ENCODE measurements at places on chromosomes 6 and 20.

GRCh38 chr6:88499436-88499835 lies 333.3 kb upstream of the CNR1 start:
- no peak for DNase-seq

DNA sequence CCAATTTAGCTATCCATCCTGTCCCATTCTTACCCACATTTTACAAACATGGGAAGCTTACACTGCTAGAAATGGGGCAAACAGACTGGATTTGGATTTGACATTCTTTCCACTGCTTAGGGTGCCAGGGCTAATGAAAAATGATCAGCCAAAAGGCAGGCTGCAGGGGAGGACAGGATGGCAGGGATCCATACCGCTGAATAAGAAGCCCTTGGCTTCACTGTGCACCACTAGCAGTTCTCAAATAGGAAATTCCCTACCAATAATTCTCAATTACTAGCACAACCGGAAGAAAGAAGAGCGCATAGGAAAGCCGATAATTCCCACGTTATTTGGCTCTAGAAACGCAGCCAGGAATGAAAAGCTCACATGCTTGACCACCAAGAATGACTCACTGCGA lies 73.1 kb downstream of the NDUFAF5 start:
- DNase-seq: no peak

DNA sequence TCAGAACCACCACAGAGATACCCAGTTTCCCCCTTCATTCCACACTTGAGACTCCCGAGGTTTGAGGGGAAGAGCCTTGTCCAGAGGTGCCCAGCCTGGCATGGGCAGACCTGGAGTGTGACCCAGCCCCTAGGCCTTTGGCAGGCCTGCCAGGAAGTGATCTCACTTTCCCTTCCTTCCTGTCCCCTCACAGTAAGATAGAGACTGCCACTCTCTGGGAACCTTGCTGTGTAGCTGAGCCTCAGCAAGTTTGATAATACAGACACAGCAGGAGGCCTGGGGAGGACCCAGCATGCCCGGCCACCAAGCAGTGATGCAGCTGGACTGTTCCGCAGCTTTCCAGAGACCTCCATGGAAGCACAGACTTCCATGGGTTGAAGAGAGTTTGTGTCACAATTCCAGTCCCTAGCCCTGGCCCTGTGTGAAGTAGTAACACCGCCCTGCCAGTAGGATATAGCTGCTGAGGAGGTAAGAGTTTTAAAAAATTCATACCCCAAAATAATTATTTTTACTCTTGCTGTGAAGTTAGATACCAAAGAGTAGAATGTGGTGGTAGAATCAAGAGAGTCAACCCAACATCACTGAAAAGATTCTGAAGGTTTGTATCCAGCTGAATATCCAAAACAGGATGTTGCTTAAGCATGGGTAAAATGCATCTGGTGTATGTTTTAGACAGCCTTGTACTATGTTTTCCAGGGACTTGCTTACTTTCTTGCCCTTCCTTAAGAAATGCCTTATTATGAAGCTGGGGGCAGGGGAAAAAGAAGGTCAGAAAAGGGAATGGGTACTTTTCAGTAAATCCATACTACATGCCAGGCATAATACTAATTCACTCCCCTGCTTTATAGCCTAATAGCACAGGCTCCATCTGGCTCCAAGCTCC lies 16.3 kb downstream of the PKIG start:
- DNase-seq: peak; percentile 42

DNA sequence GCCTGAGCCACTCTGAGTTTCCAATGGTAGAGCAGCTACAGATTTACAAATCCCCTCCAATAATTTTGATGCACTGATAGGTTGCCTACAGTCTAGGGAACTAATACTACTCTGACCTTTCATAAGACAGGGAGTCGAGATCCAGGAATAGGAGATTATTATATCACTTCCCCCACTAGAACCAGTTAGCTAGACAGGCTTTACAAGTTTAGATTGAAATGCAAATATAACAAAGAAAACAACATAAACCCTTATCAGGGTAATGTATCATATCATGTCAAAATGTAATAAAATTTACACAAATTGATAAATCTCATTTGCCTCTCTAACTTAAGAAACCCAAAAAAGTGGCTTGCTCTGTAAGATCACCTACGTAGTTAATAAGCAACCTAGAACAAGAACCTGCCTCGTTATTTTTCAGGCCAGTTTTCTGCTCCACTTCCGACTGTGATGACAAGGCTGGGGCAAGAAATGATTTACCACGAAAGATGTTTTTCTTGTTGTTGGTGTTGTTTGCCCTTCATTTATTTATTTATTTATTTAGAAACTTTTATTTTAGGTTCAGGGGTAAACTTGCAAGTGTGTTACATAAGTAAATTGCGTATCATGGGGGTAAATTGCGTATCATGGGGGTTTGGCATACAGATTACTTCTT lies 504.2 kb upstream of the ID4 start:
- no peak for DNase-seq

GRCh38 chr20:64222851-64223525 lies 32.6 kb upstream of the PCMTD2 start:
- DNase-seq: no peak

- no peak for DNase-seq
These were observed 248.8 kb upstream of the MAP3K7 start for GRCh38 chr6:90835596-90836212.

DNA sequence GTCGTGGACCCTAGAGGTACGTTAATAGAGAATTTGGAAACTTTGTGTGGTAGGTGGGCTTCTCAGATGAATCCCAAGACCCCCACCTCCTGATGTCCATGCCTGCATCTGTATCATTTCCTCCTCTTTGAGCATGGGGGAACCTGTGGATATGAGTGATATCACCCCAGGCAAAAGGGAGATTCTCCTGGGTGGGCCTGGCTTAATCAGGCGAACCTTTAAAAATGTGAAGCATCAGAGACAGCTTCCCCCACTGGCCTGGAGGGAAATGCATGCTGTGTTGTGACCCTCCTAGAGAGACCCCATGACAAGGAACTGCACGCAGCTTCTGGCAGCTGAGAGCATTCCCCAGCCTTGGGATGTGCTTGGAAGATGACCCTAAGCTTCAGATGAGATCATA lies 180.9 kb downstream of the MBOAT1 start:
- no peak for DNase-seq
